ENCODE measurements at places on chromosomes 7 and 10.
A peak's percentile ranks its signal among the peaks of the same experiment; 100 is the strongest.

- DNase-seq, result no peak
These were observed 18.6 kb downstream of the ADAP1 start for GRCh38 chr7:935874-936385.

DNA sequence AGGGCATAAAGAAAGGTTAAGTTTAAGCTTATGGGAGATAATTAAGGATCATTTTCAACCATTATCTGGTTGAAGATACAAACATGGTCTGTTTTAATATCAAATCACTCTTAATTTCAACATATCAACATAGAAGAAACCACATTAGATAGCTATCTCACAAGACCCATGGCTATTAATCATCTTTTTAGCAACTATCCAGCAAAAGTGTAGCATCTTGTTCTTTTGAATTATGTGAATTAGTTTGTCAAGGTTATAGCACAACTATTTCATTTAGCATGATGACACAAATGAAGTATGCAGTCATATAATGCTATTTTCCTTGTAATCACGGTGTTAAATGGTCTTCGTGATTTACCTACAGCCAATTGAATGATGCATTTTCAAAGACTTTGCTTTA lies 58.9 kb upstream of the PPP1R9A start:
- DNase-seq, result no peak

GRCh38 chr7:17056491-17057142 lies 174.8 kb upstream of the AGR3 start:
- DNase-seq, result no peak

DNA sequence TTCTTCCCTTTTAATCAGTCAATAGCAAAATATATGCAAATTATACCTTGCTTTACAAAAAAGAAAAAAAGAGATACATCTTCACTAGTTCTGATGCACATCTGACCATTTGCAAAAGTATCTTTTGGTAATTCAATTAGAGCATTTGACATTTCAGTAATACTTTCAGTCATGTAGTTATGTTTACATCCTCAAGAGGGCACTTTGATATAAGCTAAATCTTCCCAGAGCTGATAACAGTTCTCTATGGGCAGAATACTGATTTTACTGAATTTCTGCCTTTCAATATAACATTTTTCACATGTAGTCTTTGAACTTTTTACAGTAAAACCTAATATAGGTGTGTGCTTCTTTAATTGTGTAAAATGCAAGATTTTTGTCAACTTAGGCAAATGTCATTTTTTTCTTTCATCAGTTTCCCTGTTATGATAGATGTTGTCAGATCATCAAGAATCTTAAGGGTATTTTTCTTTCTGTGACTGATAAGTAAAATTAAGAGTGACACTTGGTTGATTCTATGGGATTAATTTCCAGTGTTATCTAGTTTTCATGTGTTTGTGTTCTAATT lies 703.5 kb upstream of the SEMA3D start:
- peak; percentile 6 for DNase-seq

DNA sequence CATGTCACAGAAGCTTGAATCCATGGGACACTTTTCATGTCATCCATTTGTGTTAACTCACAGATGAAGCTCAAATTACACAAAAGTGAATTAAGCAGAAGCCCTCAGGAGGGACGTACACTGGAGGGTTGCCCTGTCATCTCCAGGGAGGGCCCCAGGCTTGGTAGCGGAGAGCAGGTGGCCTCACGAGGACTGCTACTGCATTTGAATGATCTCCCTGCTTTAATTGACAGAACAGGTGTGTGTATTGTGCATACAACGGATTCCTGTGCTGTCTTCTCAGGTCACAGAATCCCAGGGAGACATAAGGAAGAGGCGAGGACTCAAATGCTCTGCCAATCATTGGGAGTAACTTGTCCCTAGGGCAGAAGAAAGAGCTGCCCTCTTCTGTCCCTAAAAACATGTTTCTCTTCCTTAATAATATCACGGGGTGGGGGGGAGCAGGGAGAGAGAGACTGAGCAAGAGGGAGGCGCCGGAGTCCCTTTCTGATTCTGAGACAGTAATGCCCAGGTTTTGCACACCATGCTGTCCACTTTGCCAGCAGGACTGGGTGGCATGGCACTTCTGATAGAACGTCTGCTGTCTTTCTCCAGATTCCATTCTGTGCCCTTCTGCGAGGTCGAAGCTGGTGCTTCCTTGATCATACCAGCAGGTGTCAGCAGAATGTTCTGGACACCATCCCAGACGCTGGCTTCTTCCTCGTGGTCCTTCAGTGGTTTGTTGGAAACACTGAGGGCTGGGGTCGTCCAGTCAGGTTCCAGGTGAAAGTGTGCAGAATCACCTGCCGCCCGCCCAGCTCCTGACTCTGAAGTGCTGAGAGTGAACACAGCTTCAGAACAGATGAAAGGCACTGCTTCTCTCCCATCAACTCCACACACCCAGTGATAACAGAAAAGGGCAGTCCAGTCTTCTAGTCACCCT lies 26.2 kb upstream of the RASGEF1A start:
- peak; percentile 67 for DNase-seq

GRCh38 chr7:72445075-72445474 lies 32.9 kb upstream of the CALN1 start:
- no peak for DNase-seq

- DNase-seq, result no peak
These were observed 63.3 kb upstream of the ELMO1 start for GRCh38 chr7:37511915-37512314.

- peak; percentile 88 for DNase-seq
These were observed 21.4 kb downstream of the GPR146 start for GRCh38 chr7:1065585-1066241.

GRCh38 chr10:14549496-14549895 lies 218.8 kb upstream of the FRMD4A start:
- no peak for DNase-seq

DNA sequence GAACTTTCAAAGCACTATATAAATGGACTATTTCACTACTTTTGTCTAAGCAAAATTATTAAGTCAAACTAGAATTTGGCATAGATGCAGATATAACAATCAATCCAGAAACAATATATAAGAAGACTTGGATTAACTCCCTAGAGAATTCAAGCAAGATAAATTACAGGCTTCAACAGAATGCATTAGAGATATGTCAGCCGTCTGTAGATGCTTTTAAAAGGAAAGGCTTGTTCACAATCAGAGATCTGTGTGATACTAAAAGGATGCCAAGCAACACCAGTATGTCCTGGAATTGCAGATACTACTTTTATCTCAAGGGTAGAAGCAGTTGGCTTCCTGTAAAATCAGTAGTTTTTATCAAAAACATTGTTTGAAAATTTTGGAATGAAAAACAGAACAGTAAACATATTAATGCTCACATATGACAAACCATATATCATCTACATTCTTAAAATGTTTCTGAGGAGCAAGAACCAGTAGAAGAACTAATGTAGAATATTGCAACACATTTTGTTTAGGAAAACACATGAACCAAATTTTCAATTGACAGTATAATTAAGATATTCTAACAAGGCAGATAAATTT lies 947.9 kb upstream of the LRRN3 start:
- DNase-seq, result no peak

DNA sequence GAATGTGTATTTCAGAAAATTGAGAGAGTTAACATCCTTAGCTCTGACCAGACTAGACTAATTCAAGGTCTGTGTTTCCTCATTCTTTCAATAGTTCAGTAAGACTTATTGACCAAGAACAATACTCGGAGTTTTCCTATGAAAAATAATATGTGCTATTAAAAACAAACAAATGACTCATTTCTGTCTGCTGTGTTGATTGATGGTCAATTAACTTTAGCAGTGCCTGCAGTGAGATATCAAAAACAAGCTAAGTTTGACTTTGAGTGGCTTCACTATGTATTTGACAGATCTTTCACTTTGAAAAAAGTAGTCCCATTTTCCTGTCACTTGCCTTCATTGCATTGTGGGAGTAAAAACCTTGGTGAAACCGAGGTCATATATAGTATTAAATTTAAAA lies 91.0 kb downstream of the GNAT3 start:
- no peak for DNase-seq

DNA sequence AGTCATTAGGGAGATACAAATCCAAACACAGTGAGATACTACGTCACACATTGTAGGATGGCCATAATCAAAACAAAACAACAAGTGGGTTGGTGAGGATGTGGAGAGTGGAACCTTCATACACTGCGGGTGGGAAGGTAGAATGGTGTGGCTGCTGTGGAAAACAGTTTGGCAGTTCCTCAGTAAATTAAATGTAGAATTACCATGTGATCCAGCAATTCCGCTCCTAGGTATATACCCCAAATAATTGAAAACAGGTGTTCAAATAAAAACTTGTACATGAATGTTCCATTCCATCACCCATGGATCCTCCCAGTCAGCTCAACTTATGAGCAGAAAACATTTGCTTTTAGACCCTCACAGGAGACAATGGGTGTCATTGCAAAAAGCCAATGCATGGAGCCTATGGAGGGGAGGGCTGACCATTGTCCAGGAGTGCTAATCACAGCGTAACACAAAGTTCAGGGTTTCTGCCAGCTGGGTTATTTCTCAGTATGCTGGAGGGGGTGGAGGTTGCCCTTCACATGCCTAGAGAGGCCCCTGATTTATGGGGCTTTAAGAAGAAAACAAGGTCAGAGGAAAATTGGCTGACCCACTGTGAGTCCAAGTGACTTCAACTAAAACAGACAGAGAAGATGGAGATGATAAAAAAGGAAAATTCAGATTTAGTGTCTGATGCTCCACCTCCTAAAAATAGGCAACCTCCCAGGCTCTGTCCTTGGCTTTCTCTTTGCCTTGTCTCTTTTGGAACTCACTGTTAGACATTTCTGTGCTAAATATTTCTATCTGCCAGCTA lies 124.1 kb downstream of the WDR11 start:
- no peak for DNase-seq

DNA sequence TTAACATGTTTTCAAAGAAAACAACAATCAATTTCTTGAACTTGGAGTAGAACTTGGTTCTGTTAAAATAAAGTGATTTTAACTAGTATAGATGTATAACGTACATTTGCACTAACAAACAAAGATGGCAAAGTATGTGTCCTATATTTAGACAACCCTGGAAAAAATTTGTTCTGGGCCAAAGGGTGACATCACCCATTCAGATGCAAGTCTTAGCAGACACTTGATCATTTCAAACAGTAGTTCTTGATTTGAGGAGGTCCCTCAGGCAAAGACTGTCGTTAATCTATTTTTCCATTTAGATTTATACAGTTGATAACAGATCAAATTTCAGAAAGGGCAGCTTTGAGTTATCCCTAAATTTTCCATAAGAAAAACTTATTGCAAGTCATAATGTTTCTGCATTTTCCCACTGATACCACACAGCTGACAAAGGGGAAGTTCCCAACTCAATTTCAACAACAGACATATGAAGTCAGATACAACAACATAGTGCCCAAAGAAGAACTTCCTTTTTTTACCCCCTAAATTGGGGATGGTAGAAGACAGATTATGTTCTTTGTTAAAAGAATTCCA lies 5.2 kb downstream of the NMT2 start:
- DNase-seq, result no peak

GRCh38 chr10:132048294-132048667 lies 17.5 kb upstream of the JAKMIP3 start:
- no peak for DNase-seq

GRCh38 chr10:1522237-1522636 lies 215.1 kb downstream of the ADARB2 start:
- DNase-seq, result no peak

- no peak for DNase-seq
These were observed 123.6 kb downstream of the ADCYAP1R1 start for GRCh38 chr7:31175672-31176071.

GRCh38 chr7:82204694-82205093 lies 238.9 kb downstream of the CACNA2D1 start:
- DNase-seq, result no peak

- DNase-seq, result no peak
These were observed 43.2 kb upstream of the NXPH1 start for GRCh38 chr7:8390262-8390626.

- DNase-seq, result no peak
These were observed 117.2 kb upstream of the SEMA3C start for GRCh38 chr7:81036057-81036456.

DNA sequence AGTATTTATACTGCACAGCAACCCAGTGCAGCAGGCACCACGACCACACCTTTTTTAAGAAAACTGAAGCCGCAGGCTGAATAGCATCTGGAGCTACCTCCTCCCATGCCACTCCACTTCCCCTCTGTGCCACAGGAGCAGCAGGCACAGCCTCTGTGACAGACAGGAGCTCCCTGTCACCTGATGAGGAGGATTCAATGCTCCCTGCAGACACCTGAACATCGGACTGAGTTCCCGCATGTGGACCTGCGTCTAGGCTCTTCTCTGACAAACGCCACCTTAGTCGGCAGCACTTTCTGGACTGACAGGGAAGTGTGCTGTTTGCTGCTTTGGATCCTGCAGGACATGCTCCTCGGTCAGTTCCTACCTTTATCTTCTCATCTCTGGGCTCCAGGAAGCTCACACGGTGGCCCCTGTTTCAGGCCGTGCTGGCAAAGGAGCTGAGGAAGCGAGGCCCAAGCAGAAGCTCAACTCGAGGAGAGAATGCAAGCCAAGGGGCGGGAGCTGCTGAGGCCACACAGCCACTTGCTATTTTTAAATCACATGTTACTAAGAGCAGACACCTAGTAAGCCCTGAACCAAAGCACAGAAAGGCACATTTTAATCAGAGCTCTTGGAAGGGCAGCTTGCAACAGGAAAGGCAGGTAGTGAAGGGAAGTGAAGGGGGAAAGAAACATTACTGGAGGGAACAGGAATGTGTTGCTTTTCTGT lies 56.6 kb downstream of the VOPP1 start:
- peak; percentile 32 for DNase-seq

GRCh38 chr7:98216941-98217622 lies 5.8 kb downstream of the BHLHA15 start:
- DNase-seq, result no peak

DNA sequence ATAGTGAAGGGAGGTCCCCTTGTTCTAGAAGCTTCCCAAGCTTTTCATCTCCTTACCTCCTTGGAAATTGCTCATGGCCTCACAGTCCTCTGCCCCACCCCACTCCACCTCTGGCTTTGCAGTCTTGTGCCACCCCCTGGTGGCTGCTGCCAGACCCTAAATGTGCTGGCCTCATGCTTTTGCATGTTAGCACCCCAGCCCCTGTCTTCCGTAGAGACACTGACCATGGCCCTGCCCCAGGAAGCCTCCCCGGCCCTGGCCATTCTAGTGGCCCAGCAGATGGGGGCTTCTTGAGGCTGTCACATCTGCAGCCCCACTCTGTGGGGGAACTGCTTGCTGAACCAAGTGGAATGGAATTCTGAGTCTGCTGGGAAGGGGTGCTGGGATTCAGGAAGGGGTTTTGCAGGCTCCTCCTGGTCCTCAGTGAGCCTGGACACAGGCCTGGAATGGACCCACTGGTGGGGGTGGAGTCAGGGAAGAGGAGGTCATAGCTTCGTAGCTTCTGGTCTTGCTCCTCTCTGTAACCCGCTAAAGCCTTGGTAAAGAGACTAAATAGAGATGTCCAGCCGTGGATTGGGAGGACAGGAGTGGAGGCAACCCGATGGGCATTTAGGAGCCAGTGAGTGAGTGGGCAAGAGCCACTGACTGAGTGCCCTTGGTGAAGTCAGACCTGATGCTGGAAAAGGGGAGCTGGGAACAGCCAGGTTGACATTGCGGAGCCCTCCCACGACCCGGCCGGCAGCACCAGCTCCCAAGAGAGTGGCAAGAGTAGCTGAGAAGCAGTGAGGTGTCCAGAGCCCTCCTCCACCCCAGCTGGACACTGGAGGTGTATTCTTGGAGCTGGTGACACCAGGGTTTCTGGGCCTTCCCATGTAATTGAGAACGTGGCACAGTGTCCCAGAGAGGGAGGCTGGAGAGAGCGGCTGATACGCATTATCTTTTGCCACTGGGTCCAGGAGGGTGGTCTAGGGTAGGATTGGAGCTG lies 20.9 kb downstream of the RAMP3 start:
- no peak for DNase-seq

- DNase-seq, result no peak
These were observed 21.5 kb downstream of the CTAGE6 start for GRCh38 chr7:143735962-143736361.

- DNase-seq, result no peak
These were observed 600.5 kb upstream of the MGMT start for GRCh38 chr10:128866551-128866950.

Data from B cell (primary cell).